ENCODE measurements at places on chromosomes 12 and 14.

- DNase-seq: no peak
Observed at GRCh38 chr12:123253641-123254459, 17.8 kb downstream of the CDK2AP1 start.

DNA sequence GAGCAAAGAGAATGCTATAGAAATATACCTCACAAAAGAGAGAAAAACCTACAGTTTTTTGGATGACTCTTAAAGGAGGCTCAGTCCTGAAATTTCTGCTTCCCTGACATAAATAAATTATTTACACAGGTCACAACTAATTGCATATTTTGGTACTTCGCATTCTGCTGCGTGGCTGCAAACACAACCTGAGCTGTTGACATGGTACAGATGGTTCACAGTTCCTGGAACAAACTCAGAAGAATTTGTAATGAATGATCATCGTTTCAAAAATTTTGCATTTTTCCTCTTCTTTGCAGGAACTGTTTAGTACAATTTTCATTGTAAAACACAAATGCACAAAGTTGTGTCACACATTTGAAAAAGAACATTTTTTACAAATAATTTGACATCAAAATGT lies 313.7 kb upstream of the SYT1 start:
- DNase-seq: no peak

DNA sequence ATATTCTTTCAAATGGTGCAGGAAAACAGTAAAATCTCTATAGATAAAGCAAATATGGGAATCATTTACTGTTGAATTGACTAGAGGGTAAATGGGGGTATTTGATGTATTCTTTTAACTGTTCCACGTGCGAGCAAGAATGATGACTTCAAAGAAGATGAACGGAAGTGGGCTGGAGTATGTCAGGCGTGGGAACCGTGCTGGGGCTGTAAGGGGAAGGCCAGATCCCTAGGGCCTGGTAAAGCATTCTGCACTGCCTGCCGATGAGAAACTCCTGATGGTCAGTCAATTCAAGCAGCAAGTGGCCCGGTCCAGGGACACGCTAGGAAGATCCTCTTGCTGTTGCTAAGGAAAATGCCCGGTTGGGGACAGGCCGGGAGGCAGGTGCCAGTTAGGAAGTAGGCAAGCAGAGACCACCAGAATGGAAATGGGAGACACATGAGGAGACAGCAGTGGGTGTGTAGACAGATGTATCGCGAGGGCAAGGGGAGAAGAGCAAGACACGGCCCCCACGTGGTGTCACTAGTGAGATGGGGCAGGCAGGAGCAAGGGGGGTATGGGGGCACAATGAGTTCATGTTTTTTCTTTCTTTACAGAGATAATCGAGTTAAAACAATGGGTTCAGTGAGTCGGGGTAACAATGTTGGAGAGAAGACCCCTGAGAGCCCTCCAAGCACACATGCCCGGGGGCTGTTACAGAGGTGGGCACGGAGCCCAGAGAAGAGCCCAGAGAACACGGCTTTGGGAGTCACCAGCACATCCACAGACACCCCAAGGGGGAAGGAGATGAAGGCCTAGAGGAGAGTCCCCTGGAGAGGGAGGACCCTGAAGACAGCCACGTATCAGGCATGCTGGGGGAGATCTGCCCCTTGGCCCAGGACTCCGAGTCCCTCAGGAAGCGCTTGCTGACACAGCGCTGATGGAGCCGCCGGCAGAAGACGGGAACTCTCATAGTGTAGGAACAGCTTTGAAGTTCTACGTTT lies 37.2 kb downstream of the FBXO21 start:
- DNase-seq: no peak

- no peak for DNase-seq
Observed at GRCh38 chr14:105472486-105472991, 2.1 kb upstream of the CRIP2 start.

GRCh38 chr12:72578327-72578726 lies 306.2 kb downstream of the TRHDE start:
- no peak for DNase-seq

DNA sequence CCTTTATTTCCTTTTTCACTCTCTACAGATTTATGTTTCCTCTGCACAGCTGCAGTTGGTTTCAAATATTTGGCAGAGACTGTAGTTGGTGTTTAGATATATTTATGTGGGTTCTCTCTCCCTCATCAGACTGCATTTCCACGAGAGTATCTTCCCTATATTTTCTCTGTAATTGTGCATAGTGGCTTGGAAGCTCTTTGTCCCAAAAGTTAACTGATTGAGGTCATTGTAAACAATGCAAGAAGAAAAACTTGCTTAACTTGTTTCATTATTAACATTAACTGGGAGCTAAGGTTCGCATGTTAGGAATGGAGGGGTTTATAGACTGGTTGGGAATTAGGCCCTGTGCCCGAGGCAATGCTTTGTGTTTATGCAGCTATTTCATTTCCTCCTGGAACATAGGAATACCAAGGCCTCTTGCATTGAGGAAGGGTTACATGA lies 216.9 kb upstream of the HMGA2 start:
- no peak for DNase-seq

DNA sequence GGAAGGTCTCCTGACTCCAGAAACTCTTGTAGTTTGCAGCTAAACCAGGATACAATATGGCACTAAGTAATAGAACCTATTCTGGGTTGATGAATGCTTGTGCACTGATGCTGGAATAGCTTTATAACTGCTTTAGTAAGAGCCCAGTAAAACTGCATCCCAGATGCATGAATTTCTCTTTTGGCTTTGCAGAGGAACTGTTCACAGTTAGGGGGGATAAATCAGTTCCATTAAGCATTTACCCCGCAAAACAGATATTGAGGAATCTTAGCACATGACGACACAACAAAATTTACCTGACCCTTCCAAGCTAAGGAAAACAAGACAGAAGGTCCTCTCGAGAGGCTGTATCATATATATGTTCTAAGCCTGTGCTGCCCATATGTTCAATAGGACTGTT lies 457.4 kb downstream of the FOXG1 start:
- no peak for DNase-seq

GRCh38 chr12:21614506-21614905 lies 9.9 kb upstream of the GYS2 start:
- DNase-seq: no peak

Data from NCI-H2081 treated with DMSO at 0.1 percent for 48 hours (cell line).